ENCODE measurements at places on chromosomes 16 and 17.
A peak's percentile ranks its signal among the peaks of the same experiment; 100 is the strongest.

DNA sequence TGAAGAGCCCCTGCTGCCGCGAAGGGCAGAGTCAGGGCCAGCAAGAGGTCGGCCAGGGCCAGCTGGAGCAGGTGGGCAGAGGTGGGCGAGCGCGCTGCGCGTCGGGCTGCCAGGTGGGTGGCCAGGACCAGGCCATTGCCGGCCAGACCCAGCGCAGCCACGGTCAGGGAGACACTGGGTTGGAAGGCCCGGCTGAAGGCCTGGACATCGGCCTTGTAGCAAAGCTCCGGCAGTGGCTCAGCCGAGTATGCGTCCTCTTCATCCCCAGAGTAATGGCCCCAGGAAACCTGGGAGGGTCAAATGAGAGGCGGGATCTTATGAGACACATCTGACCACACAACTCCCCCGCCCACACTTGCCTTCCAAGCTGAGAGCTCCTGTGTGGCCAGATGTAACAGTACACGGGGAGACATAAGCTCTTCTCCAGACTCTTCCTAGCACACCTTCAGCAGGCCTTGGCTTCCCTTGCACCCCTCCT lies 1.3 kb downstream of the CCR10 start:
- DNase-seq, result no peak

- no peak for DNase-seq
These were observed 147.1 kb upstream of the IRX6 start for GRCh38 chr16:55176901-55177300.

- DNase-seq, result no peak
These were observed 16.2 kb upstream of the CD300E start for GRCh38 chr17:74639704-74640151.

- DNase-seq, result no peak
These were observed 2.9 kb downstream of the SRSF2 start for GRCh38 chr17:76734080-76734840.

DNA sequence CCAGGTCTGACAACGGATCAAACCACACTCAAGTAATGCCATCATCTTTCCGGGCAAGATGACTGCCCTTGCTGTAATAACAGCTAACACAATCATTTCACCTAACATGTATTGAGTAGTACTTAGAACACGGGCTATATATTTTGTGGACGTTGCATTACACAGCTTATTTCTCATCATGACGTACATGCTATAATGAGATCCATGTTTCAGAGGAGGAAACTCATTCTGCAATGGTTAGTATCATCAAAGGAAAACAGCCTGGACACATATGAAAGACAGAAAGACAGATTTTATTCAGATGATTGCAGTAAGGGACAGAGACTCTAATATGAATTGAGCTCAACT lies 446.7 kb downstream of the HS3ST3B1 start:
- DNase-seq, result no peak

DNA sequence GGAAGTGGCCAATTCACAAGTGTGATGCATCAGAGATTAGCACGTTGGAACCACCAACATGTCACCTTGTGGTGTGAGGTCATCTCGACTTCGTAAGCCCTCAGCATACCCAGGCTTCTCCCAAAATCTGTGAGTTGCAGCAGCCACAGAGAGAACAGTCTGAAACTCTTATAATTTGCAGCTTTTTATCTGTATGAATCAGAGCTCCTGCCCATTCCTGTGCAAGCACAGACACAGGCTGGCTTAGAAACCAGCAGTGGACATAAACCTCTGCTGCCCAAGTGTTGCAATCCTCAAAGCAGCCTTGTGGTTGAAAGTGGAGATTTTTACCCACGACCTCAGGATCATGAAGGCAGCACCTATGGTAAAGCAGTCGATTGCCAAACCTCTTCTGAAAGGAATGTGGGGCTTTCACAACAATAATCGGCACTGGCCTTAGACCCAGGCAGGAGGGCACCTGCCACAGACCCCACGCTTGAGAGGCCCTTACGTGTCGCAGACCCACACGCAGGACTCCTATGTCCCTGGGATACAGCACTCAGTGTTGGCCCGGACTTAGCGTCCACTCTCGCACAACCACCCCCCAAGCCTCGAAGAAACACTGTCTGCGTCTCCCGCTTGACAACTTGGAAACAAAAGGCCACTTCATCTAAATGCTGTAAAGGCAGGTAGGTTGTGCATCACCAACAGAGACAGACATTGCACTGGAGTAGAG lies 24.5 kb upstream of the OSGIN1 start:
- DNase-seq, result no peak

- DNase-seq, result no peak
These were observed 112.1 kb downstream of the BANP start for GRCh38 chr16:88063211-88063773.

DNA sequence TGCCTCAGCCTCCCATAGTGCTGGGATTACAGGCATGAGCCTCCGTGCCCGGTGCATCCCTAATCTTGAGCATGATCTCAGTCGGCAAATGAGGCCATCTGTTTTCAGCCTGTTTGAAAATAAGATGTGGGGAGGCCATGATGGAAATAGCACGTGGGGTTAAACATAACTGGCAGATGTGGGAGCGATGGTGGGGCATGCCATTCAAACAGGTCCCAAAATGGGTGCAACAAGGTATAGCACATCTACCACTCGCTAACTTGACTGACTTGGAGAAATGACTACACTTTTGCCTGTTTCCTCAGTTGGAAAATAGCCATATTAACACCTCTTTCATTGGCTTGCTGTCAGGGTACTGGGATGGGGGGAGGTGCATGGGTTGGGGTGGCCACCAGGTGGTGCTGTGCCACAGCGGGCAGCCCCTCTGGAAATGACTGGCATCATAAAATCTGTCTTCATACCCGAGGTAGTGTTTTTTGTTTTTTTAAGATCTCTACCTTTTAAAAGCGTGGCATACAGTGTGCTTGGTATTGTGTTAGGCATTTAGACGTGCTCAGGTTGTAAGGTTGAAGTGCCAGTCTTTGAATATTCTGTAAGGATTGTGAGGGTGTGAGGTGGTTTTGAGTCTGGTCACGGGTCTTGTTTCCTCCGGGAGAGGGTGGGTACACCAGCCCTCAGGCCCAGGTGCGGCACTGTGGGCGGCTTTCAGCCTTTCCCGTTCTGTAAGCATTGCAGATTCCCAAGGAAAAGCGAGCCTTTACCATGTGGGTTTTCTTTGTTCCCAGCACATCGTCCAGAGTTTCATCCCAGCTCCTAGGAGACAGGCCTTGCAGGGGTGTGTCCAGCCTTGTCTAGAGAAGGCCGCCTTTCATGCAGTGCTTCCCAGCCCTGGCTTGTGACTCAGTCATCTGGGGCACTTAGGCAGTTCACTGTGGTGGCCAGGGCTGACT lies 2.9 kb upstream of the TTYH2 start:
- DNase-seq, result peak; percentile 52

GRCh38 chr16:74146643-74147042 lies 150.0 kb upstream of the PSMD7 start:
- DNase-seq, result no peak

DNA sequence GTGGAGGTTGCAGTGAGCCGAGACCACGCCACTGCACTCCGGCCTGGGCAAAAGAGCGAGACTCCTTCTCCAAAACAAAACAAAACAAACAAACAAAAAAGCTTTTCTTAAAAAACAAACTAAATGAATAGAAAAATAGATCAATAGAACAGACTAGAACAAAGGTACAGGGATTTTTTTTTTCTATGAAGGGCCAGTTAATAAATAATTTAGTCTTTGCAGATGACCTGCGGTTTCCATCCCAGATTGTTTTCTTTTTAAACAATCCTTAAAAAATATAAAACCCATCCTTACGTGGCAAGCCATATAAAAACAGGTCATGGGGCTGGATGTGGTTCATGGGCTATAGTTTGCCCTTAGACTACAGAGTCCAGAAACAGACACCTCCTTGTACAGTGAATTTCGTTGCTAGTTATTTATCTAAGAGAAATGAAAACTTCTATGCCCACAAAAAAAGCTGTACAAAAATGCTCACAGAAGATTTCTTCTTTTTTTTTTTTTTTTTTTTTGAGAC lies 45.4 kb downstream of the CREBBP start:
- no peak for DNase-seq

DNA sequence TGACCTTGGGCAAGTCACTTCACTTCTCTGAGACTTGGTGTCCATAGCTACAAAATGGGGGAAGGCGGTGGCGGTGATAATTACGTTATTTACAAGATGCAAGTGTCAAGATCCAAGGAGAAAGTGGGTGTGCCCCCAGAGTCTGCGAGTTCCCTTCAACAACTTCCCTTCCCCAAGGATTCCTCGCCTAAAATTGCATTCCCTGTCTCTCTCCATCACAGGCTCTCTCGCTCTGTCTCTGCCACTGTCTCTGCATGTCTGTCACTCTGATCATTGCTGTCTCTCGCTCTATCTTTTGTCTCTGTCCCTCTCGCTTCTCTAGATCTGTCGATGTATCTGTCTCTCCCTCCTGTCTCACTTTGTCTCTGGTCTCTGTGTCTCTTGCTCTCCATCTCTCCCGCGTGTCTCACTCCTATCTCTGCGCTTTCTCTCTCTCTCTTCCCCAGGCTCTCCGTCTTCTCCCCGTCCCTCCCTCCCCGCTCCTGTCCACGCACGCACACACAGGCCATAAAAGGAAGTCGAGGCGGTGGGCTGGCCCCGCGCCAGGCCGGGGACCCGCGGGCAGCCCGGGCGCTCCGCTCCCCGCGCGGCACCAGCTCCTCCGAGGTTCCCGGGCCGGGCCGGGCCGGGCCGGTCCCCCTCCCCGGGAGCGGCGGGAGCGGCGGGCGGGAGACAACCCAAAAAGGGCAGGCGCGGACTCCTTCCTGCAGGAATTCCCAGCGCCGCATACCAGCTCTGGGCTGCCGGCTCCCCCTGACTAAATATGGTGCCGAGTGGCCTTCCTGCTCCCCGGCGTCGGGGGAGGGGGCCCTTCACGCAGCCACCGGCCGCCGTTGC lies 1.1 kb upstream of the MYH11 start:
- DNase-seq, result no peak

- DNase-seq, result no peak
These were observed 8.6 kb downstream of the KRT40 start for GRCh38 chr17:40975516-40975915.

GRCh38 chr16:83233153-83233552 lies 574.6 kb upstream of the HSBP1 start:
- no peak for DNase-seq

- DNase-seq, result no peak
These were observed 185.8 kb downstream of the HS3ST3A1 start for GRCh38 chr17:13415871-13416416.

- no peak for DNase-seq
These were observed 325.5 kb downstream of the C16orf95 start for GRCh38 chr16:86991679-86992078.

GRCh38 chr17:59702304-59702703 lies 4.9 kb downstream of the PTRH2 start:
- no peak for DNase-seq

DNA sequence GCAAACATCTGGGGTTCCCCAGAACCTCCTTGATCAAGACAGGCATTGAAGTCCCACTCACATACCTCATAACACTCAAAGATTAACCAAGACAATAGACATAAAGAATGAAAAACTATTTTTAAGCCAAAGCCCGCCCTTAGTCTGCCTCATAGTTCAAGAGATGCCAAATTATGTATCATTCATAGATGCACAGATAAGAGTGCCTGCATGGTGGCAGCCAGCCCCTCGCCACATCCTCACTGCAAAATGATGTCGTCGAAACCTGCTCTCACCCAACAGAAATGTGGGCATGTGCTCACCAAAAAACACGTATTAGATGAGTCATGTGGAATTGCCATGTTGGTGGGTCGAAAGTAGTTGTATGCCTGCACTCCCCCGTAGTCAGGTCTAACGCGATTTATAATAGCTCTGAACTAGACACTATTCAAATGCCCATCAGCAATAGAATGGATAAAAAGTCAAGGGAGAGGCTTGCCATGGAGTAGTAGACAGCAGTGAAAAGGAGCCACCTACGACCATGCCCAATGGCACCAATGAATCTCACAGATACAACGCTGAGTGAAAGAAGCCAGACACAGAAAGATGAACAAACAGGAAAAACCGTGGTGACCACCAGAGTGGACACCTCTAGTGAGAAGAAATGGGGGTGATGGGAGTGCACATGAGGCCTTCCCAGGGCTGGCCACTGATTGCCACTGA lies 64.8 kb downstream of the C16orf95 start:
- DNase-seq, result no peak

GRCh38 chr16:87435372-87436224 lies 43.5 kb downstream of the MAP1LC3B start:
- DNase-seq, result no peak

DNA sequence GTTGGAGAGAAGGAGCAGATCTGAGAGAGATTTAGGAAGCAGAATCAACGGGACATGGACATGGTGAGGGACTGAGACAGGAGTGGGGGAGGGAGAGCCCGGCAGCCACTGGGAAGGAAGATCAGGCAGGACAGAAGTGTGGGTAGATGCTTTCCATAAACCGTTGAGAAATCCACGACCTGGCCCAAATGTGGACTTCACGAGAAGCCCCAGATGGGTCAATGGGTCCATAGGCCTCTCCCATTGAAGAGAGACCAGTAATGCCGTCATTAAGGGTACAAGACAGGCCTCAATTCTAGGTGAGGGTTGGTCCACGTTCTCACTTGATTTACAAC lies 530 bp upstream of the CCL22 start:
- DNase-seq, result no peak

GRCh38 chr16:81514041-81514559 lies 69.5 kb downstream of the CMIP start:
- DNase-seq, result no peak

- no peak for DNase-seq
These were observed 267.1 kb downstream of the C16orf95 start for GRCh38 chr16:87050142-87050541.

- DNase-seq, result no peak
These were observed 1.6 kb upstream of the CDH5 start for GRCh38 chr16:66364959-66365306.

- DNase-seq, result no peak
These were observed 12.3 kb upstream of the CDRT4 start for GRCh38 chr17:15479703-15480102.

GRCh38 chr17:33202796-33203495 lies 90.1 kb downstream of the ASIC2 start:
- DNase-seq, result no peak

GRCh38 chr17:791829-792228 lies 9.7 kb downstream of the MRM3 start:
- DNase-seq, result no peak

DNA sequence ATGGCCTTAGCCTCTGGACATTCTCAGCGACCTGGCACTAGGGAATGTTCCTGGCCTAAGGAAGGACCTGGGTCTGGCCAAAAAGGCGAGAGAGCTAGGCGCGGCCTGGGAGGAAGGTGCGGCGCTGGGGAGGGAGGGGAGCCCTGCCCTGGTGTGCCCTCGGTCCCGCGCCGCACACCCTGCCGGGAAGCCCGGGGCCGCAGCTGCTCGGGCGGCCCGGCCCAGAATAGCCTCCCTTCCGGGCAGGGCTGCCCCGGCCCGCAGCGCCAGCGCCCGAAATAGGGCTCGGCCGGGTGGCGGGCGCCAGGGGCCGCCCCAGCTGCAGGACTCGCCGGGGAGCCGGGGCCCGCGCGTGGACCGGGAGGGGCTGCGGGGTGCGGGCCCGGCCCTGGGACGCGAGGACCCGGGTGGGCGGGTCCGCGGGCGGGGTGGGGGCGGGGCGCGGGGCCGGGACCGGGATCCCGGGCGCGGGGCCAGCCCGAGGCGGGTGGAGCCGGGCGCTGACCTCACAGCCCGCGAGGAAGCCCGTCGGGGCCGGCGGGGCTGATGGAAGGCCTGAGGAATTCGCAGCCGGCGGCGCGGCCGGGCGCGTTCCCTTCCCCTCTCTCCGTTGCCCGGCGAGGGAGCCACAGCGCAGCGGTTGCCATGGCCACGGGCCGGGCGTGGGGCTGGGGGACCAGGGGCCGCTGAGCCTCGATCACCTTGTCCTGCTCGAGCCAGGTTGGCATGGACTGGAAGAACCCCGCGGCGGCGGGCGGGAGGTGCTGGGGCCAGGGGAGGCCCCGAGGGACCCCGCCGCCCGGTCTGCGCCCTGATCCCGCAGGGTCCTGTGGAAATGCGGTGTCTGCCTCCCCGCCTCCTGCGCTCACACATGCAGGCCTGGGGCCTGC lies 18.1 kb downstream of the SOCS3 start:
- no peak for DNase-seq
